Hindlimb muscle (tissue), 1 donor: ENCODE measurements at places on chromosomes 7 and 10. TPM values are rescaled to one million over a fixed set of nuclear protein-coding genes. Genes with fewer than 3 reads are reported as not detected.

GRCh38 chr7:21071561-21072501, 285.1 kb upstream of the SP8 start:
- no peak for DNase-seq

- peak; percentile 31 for DNase-seq
These were observed 1.7 kb upstream of the KCNH2 start for GRCh38 chr7:150979713-150980390.

DNA sequence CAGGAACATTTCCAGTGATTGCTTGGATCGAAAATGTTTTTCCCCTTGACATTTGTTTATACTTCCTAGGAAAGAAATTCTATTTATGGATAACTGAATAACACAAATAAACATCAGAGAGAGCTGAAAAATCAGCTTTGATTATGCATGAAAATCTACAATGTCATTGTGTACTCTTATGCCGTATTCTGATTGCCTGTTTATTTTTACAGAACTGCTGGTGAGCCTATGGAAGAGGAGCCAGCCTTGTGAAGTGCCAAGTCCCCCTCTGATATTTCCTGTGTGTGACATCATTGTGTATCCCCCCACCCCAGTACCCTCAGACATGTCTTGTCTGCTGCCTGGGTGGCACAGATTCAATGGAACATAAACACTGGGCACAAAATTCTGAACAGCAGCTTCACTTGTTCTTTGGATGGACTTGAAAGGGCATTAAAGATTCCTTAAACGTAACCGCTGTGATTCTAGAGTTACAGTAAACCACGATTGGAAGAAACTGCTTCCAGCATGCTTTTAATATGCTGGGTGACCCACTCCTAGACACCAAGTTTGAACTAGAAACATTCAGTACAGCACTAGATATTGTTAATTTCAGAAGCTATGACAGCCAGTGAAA, 121.5 kb downstream of the TWIST1 start:
- DNase-seq = no peak

DNA sequence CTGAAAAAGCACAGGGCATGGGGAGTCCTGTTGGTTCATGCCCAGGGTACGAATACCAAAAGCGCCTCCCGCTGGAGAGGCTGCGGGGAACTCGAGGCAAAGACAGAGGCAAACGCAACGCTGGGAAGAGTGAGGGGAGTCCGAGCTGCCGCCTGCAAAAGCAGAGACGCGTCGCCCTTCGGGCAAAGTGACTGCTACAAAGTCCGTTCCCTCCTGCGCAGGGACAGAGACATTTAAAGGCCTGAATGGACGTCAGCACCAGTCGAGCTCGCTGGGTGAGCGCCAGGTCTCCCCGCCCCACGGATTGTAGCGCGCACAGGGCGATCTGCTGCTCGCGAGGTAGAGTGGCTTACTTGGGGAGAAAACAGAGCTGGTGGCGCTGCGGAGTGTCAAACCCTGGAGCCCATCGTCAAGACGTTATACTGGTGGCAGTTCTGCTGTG, 732.8 kb downstream of the ZWINT start:
- no peak for DNase-seq

DNA sequence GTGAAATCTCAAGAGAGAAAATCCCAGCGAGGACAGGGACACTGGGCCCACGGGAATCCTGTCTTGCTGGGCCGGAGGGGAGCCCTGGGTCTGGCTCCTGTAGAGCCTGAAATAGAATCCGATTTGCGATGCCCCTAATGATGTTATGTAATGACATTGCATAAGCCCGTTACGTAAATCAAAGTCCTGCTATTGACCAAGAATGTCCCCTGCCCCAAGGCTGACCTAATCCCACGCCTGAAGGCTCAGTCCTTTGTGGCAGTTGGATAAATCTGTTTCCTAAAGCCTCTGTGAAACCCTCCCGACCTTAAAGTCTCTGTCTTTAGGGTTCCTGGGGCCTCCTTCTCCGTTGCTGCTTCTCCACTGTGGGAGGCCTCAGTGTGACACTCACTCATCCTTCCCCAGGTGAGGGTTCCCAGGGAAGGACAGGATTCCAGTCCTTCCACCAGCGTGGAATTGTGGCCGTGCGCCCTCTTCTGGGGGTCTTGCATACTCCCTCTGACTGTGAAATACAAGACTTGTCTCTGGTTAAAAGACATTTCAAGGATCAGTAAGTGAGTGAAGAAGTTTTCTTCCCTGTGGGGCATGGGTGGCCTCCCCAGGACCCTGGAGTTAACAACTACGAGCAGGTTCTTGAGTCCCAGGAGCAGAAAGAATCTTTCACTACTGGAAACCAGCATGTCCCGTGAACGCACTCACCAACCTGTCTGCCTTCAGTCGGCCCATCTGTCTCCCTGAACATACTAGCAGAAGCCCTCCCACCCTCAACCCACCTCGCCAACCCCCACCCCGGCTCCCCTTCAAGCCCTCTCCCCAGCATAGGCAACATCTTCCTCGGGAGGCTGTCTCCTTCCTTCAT, 19.8 kb downstream of the ZNF467 start:
- DNase-seq = no peak

DNA sequence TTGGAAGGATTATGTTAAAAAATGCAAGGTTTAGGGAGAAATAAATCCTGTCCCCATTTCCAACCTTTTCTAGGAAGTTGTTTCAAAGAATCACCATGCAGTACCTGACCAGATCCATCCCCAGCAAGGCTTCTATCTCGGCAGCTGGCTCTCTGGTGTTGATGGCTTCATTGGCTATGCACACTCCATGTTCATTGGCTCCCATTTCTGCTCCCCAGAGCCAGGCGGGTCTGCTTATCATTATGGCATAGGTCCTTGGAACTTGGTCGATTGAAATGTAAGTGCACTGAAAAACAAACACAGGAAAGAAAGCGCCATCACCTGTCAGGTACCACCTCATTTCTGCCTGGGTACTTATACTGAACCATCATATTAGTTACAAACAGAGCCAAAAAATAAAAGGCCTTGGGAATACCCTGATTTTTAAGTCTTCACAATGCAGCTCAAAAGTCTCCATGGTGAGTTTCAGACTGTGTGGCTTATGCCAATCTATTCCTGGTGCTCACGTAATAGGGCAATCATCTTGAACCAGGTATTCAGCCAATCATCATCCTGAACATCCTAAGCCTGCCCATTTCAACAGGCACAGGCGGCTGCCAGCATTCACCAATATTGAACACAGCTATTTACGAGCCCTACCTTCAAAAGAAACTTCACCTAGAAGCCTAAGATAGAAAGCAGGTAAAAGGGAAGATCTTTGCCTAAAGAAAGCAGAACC, 34.4 kb downstream of the SCRN1 start:
- no peak for DNase-seq

The LEP gene
- polyA plus RNA-seq = 0.05 TPM

The KCNIP2 gene
- 6.0 TPM for polyA plus RNA-seq

The HOXA11 gene
- polyA plus RNA-seq = 2.7 TPM
